NCI-H1092 treated with DMSO at 0.1 percent for 48 hours (cell line): ENCODE measurements at places on chromosomes 6 and 20.

GRCh38 chr6:41040940-41041536, 1.2 kb upstream of the TSPO2 start:
- no peak for DNase-seq

- DNase-seq: no peak
Measured at GRCh38 chr6:111076024-111076695, 11.1 kb upstream of the SLC16A10 start.

GRCh38 chr6:36616893-36617521, 22.8 kb downstream of the SRSF3 start:
- DNase-seq: peak; percentile 91

- peak; percentile 13 for DNase-seq
Measured at GRCh38 chr6:122749451-122750050, 30.0 kb upstream of the FABP7 start.

DNA sequence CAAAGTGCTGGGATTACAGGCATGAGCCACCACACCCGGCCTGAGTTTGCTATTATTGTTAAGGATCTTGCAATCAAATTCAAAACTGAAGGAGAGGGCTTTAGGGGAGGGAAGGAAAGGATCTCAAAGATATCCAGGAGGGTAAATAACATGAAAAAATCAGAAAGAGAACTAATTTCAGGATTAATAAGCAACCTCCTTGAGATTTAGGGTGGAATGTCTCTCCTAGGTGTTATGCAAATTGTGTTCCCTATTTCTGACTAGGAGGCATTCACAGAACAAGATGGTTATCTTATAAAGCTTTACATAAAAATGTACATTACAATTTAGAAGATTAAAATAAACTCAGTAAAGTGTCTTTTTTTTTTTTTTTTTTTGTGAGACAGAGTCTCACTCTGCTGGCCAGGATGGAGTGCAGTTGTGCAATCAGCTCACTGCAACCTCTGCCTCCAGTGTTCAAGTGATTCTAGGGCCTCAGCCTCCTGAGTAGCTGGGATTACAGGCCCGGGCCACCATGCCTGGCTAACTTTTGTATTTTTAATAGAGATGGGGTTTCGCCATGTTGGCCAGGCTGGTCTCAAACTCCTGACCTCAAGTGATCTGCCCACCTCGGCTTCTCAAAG, 92.0 kb upstream of the BEND3 start:
- DNase-seq: no peak

DNA sequence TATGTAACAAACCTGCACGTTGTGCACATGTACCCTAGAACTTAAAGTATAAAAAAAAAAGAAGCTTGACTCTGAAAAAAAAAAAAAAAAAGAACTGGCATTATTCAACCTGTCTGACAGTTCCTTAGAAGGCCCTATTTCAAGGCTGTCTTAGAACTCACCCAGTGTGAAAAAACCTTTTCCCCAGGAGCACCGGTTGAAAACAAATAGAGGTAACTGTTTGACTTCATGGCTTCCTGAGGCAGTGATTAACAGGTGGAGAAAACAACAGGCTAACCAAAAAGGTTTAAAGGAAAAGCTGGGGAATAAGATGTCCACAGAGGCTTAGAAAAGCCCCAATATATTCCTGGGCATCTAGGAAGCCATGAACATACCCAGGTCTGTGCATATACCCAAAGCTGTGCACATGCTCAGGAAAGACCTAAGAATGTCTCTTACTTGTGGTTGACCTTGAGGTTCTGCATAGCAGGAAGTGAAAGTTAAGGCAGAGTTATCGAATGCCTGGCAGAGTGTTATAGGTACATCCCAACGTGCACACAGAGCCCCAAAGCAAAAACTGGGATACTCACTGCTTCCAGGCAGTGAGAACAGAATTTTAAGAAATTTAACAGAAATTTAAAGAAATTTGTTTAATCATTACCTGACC, 7.0 kb downstream of the UQCC1 start:
- no peak for DNase-seq

- no peak for DNase-seq
Measured at GRCh38 chr6:128763599-128764300, 119.2 kb upstream of the LAMA2 start.

- DNase-seq: no peak
Measured at GRCh38 chr6:125529061-125529460, 220.4 kb upstream of the HEY2 start.

- DNase-seq: no peak
Measured at GRCh38 chr6:10586302-10586701, 65.2 kb downstream of the GCNT2 start.
